Activated T-helper 1 cell treated with Interleukin-2 at 50 U/mL for 16 hours (primary cell): ENCODE measurements at places on chromosomes 1 and 21.

DNA sequence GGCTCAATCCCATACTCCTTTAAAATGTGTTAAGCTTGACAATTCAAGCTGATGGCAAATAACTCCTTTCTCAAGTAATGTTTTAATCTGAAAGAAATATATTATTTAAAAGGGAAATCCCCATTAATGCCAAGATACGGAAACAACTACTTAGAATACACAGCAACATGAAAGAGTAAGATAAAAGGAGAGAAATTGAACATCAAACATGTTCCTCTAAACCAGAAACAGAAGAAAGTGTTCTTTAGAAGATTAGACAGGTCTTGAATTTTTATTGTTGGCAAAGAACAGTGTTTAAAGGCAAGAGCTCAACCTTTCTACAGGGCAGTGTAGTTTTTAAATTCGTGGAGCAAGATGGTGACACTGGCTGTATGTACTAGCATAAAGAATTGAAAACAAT is 105.8 kb upstream of the NRIP1 start:
- DNase-seq = no peak

DNA sequence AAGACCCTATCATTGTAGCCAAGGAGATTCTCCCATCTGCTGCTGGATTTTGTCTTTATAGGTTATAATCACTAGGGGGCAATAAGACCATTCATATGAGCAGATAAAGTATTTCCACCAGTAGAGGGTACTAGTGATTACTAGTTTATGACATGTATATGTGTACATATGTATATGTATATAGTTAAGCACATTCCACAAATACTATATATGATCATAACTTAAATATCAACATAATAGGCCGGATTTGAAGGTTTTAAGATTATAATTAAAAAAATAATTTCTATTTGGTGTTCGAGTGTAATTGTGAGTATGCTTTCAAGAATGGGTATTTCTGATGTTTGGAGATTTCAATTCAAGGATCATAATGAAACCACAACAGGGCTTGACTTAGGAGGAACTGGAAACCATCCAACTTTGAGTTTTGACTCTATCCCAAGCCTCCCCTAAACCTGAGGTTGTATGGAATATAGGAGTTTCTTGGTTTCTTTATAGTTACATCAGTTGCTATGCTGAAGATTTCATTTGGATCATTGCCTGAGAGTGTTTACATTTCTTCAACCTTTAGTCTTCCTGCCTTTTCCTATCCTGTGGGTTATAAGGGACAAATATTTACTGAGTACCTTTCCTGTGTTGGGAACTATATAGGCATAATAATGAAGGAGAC is 16.9 kb downstream of the TCEANC2 start:
- no peak for DNase-seq

DNA sequence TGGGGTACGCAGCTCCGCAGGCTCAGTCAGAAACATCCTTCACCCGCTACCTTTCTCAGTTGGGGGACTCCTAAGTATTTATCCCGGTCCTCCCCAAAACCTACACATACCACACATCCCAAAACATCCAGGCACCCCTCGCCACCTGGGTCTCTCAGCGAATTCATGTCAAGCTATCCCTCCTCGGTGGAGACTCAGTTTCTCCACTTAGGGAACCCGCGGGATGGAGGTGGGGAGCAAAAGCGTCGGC is 1.3 kb upstream of the ZBTB7B start:
- no peak for DNase-seq

GRCh38 chr1:116107371-116107770 is 3.8 kb upstream of the MAB21L3 start:
- DNase-seq = no peak

- no peak for DNase-seq
Observed at GRCh38 chr1:35932158-35932636, 1.3 kb downstream of the AGO3 start.

- DNase-seq = no peak
Observed at GRCh38 chr1:27006683-27007082, 6.0 kb downstream of the TENT5B start.

DNA sequence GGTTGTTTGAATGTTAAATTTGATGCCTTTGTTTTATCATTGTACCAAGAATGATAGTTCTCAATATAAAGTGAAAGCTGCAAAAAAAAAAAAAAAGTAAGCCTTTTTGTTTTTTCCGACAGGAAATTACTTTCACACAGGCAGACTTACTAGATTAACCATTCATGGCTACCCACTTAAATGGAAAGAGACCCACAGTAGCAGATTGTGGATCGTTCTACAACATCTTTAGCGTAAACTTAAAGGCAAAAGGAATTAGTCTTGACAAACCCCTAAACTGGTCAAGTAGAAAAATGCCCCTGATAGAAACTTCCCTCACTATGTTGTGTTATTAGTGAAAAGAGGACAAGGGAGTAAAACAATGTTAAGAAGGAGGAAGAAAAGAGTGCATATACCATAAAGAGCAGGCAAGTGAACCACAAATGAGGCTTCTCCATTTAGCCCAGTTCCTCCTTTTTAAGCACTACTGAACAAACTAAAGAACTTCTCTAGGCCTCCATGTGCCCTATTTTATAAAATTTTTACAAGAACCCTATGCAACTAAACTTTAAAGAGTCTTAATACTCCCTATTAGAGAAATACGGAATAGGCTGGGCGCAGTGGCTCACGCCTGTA is 1560.3 kb downstream of the MRPL39 start:
- DNase-seq = no peak

- no peak for DNase-seq
Observed at GRCh38 chr1:28503117-28503516, 2.7 kb upstream of the RCC1 start.

GRCh38 chr21:33289199-33289819 is 23.1 kb downstream of the IL10RB start:
- no peak for DNase-seq

GRCh38 chr1:99369154-99369553 is 104.9 kb downstream of the PLPPR4 start:
- no peak for DNase-seq

GRCh38 chr1:204869097-204869496 is 1.6 kb upstream of the NFASC start:
- DNase-seq = no peak

DNA sequence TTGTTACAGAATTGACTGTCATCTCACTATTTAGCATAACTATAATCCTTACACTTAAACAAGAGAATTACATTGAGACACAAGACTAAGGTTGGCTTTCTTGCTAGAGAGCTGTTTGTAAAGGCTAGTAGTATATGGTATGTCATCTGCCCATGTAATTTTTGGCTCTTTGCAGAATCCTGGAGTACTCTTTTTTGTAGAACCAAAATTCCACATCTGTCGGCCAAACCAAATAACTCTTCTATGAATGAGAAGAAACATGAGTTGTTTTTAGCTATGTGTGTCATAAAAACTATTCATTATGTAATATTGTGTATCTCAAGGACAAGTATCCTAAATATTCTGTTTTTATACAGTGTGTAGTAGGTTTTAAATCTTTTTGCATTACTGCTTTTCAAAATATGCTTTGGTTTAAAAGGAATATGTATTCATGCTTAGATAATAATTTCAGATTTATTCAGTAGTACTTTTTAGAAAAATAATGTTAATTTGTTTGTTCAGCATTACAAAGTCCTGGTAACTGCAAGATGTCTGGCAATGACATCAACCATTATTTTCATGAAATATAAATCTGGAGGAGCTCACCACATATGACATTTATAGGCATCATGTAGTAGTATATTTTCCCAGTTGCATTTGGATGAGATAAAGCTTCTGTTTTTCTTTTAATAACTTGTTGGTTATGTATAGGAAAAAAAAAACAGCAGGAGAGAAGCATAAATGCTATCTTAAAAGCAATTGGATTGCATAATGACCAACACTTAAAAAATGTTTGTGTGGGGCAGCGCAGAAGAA is 159.8 kb downstream of the HS2ST1 start:
- DNase-seq = no peak

- DNase-seq = no peak
Observed at GRCh38 chr1:27383039-27383605, at the start of gene CD164L2. Gene CD164L2 (minus strand): TSS chr1:27383333. CDS start chr1:27383239, 94 bp downstream.

- DNase-seq = no peak
Observed at GRCh38 chr1:87044424-87044823, 130.0 kb downstream of the HS2ST1 start.

DNA sequence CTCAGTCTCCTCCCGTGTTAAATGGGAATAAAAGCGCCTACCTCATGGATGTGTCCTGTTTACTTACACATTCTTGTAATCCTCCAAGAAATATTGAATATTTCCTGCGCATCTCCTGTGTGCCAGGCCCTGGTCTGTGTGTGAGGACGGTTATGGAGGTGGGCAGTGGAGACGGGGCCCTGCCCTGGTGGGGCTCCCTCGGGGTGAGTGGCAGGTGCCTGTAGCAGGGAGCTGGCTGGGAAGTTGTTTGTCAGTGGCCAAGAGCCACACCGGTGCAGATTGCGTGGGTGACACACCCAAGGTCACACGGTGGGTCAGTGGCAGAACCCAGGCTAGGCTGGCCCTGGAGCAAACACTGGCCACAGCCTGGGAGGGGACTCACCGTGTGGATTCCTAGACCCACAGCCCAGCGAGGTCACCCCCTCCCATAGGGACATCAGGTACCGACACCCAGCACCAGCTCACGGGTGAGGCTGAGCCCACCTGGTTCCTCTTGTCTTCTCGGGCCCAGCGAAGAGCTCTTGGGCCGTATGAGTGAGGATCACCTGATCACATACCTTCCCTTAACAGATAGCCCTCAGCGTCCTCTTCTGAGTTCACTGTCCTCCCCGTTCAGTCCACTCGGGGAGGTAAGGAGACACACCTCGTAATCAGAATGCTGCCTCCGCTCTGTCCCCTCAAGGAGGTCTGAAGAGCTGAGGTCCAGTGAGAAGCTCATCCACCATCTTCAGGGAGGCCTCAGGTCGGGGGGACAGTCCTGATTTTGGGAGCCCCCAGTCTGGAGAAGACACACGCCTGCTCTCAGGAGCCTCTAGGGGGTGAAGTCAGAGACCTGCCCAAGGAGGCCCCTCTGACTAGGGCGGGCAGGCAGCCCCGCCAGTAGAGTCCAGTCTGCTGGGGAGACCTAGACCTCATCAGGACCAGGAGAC is 349.6 kb downstream of the MATN1 start:
- no peak for DNase-seq

- no peak for DNase-seq
Observed at GRCh38 chr1:26831546-26832248, 5.2 kb downstream of the ZDHHC18 start.

- DNase-seq = no peak
Observed at GRCh38 chr1:8599646-8600212, 217.7 kb downstream of the RERE start.

DNA sequence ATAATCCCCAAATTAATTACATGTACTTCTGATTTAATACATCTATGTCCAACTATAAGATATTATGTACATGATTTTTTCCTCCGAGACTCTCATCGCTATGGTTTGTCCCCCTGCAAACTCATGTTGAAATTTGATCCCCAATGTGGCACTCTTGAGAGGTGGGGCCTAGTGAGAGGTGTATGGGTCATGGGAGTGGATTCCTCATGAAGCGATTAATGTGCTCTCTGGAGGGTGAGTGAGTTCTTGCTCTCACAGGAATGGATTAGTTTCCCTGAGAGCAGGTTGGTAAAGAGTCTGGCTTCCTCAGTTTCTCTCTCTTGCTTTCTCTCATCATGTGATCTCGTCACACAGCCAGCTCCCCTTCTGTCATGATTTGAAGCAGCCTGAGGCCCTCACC is 16.1 kb downstream of the HSF2BP start:
- no peak for DNase-seq
